ENCODE measurements at places on chromosomes 5 and 9.

GRCh38 chr9:89357331-89358197, 39.3 kb downstream of the SECISBP2 start:
- DNase-seq: no peak
- no peak overlapping the region for H3K4me3 ChIP-seq
- no peaks in the 10 kb centered on the region for H3K4me1 ChIP-seq

DNA sequence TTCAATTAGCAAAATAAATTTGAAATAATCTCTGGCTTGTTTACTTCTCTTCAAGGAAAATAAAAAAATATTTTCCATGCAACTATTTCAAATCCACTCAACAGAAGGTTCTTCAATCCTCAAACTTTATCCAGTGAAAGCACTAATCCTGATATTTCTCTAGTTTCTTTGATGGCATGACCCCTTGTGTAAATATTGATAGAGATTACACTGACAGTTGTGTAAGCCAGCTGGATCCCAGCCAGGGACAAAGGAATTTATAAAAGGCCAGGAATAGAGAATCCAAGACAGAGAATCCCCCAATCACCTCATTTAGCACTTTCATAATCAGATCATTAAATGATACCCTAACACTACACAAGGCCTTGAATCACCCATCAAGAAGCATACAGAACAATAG, 135.2 kb downstream of the GNA14 start:
- H3K4me3 ChIP-seq: no peak overlapping the region
- DNase-seq: peak; percentile 61
- no peaks in the 10 kb centered on the region for H3K36me3 ChIP-seq
- no peak overlapping the region for H3K27ac ChIP-seq
- no peaks in the 10 kb centered on the region for H3K27me3 ChIP-seq

GRCh38 chr9:136544548-136544963, 1.3 kb downstream of the NOTCH1 start:
- H3K36me3 ChIP-seq: peaks cover 4% of the 10 kb centered on the region
- H3K27me3 ChIP-seq: peaks cover 28% of the 10 kb centered on the region
- H3K27ac ChIP-seq: peak overlapping the region; percentile 37
- peak; percentile 92 for DNase-seq
- H3K4me3 ChIP-seq: peak overlapping the region; percentile 81

DNA sequence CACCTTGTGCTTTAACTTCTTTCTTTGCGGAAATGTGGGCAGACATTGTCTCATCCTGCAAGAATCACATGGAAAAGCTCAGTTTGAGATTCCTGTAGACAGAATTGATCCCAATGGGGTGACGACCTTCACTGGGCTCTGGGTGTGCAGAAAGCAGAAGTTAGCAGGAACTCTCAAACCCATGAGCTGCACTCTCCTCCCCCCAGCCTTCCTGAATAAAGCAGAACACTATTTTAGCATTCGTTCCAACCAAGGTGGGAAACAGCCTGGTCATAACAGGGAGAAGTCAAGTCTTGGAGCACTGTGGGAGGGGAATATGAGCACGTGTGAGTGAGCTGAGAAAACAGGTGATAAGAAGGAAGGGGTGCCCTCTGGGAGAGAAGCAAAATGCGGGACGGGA, 87.4 kb upstream of the FER start:
- no peaks in the 10 kb centered on the region for H3K36me3 ChIP-seq
- no peaks in the 10 kb centered on the region for H3K27me3 ChIP-seq
- no peak overlapping the region for H3K27ac ChIP-seq

GRCh38 chr9:111992523-111992922, 95.9 kb downstream of the UGCG start:
- H3K27me3 ChIP-seq: no peaks in the 10 kb centered on the region
- H3K4me3 ChIP-seq: no peak overlapping the region
- H3K36me3 ChIP-seq: no peaks in the 10 kb centered on the region
- H3K4me1 ChIP-seq: peaks cover 7% of the 10 kb centered on the region
- no peak overlapping the region for H3K27ac ChIP-seq

GRCh38 chr9:128253140-128253990, 22.4 kb downstream of the GOLGA2 start:
- H3K4me3 ChIP-seq: no peak overlapping the region
- H3K27ac ChIP-seq: no peak overlapping the region
- no peak for DNase-seq
